ENCODE measurements at places on chromosomes 1 and 21.

DNA sequence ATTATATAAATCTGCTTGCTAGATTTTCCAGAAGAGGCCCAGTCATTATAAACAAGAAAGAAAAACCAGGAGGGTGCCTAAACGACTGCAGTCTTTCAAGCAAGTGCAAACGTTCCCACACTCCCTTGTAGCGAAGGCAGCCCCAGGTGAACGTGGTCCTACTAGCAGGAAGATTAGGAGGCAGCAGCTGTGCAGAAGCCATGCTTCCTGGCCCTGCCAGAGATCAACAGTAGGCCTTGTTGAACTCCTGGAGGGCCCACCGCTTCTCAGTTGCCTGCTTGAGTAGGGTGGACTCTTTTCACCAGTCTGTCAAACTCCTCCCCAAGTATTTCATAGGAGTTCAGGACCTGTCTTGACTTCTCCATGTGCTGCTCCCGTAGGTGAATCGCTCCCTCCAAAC, 163.0 kb upstream of the GORAB start:
- no peak for DNase-seq

- peak; percentile 16 for DNase-seq
Observed at GRCh38 chr1:117824616-117825015, 104.8 kb downstream of the GDAP2 start.

DNA sequence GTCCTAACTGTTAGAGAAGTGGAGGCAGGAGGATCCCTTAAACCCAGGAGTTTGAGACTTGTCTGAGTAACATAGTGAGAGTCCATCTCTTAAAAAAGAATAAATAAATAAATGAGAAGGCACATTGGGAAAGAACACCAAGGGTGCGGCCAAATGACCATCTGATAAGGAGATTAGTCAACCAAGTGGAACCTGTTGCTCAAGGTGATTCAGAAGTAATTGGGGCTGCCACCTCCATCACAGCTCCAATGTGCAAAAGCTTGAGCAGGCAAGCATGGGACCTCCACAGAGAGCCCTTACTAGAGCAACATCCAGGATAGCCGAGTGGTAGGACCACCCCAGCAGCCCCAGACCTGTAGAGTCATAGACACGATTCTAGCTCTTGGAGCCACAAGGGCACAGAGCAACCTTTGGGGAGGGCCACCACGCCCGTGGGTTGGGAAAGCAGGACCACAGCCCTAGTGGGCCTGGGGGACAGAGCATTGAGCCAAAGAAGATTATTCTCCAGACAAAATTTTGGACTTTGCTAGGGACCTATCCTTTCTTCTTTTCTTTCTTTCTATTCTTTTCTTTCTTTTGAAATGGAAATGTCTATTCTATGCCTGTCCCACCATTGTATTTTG, 40.9 kb downstream of the KCNK1 start:
- no peak for DNase-seq

DNA sequence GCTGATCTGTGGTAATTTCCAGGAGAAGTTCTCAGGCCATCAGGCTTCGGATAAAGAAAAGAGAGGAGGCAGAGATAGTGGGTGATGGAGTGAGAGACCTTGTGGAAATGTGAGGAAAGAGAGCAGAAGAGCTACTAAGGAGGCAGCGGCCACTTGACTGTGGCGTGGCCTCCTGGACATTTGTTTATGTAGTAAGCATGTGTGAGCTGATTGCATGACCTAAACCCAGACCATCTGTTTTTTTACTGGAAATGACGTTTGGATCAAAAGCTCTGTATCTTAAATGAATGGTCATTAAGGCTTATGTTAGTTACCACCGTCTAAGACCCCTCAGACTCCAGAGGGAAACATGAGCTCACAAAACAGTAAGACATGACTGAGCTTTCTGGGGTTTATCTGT, 13.6 kb downstream of the ATP1B1 start:
- DNase-seq = no peak

- DNase-seq = peak; percentile 90
Observed at GRCh38 chr1:229694053-229694693, 68.1 kb downstream of the URB2 start.
